ENCODE measurements at places on chromosomes 5 and 9.

DNA sequence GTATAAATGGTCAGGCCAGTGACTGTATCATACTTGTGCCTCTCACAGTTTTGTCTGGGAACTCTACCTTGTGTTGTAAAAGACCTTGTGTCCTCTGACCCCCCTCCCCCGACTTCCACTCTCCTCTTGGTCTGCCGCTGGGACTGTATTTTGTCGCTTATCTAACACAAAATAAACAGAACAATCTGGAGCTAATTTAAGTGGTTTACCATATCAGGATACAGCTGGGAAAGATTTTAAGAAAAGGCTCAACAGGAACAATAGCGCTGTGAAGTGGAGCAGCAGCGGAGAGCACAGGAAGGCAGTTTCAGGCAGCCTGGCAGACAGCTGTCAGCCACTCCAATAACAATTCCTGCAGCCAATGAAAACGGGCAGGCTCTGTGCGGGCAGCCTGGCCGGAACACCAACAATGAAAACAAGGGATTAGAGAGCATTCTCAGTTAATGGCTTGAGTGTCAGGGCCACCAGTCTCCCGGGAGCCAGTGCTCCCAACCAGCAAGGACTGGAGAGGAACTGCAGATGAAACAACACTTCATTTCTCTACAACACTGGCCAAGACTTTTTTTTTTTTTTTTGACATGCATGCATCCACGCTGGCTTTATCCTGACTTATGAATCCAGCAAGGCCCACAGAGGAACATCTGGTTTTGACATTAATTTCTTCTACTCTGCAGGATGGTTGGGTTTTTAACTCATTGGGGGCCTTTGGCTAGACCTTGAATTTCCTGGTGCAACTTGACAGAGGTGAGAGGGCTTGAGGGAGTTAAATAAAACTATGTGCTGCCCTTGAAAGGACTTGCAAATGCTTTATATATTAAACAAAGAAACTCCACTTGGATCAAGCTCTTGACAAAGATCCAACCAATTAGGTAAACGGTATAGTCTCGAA lies 76.7 kb downstream of the ARSB start:
- DNase-seq, result no peak

GRCh38 chr5:160548949-160549645 lies 127.4 kb downstream of the PTTG1 start:
- no peak for DNase-seq

GRCh38 chr5:125961150-125961549 lies 462.1 kb upstream of the GRAMD2B start:
- no peak for DNase-seq

DNA sequence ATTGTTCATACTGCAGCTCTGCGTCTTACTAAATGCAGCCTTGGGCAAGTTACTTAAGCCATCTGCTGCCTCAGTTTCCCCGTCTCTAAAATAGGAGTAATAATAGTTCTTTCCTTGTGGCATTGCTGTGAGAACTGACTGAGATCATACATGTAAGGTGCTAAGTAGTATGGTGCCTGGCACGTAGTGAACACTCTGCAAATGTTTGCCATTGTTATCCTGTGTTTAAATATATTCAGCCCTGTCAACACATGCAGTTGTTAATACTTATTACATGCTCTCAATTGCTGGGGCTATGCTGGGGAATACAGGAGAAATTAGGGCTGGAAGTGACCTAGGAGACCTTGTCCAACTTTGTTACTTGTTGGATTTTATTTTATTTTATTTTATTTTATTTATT lies 105.2 kb upstream of the RAI14 start:
- no peak for DNase-seq

GRCh38 chr5:36298552-36298951 lies 3.1 kb downstream of the RANBP3L start:
- DNase-seq, result no peak

DNA sequence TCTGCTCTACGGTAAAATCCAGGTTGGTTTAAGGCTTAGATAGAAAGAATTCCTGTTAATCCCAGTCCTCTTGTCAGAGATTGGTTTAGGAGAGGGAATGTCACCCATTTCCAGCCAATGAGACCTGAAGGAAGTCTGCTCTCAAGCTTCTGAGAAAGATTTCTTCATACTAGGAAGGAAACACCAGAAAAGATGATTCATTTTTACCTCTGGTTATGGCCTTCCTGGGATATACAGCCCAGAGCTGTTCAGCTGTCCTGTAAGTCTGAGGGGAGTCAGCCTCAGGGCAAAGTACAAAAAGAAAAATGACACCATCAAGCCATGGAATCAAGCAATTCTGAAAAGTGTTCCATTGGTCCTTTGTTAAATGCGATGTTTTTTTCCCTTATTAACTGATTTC lies 18.6 kb upstream of the CFAP95 start:
- no peak for DNase-seq

- no peak for DNase-seq
Measured at GRCh38 chr9:135814421-135815095, 92.8 kb downstream of the CAMSAP1 start.

- no peak for DNase-seq
Measured at GRCh38 chr9:129679537-129679936, 14.1 kb downstream of the PRRX2 start.

- DNase-seq, result no peak
Measured at GRCh38 chr9:134458207-134459108, 132.2 kb downstream of the RXRA start.

GRCh38 chr9:14064940-14065339 lies 249.0 kb downstream of the NFIB start:
- DNase-seq, result no peak

GRCh38 chr5:58318468-58318867 lies 141.4 kb downstream of the PLK2 start:
- no peak for DNase-seq

GRCh38 chr5:131496400-131496713 lies 138.7 kb downstream of the RAPGEF6 start:
- DNase-seq, result no peak
